ENCODE measurements at places on chromosomes 5 and 9.

DNA sequence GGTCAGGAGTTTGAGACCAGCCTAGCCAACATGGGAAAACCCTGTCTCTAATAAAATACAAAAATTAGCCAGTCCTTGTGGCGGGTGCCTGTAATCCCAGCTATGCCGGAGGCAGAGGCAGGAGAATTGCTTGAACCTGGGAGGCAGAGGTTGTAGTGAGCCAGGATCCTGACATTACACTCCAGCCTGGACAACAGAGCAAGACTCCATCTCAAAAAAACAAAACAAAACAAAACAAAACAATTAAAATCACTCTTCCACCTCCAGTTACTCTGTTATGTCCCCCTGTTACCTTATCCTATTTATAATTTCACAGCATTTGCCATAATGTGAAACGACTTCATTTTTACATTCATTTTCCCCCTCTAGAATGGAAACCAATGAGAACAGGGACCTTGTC is 54.4 kb downstream of the CXXC5 start:
- no peaks in the 10 kb centered on the region for H3K36me3 ChIP-seq
- peaks cover 62% of the 10 kb centered on the region for H3K4me1 ChIP-seq
- no peak for DNase-seq
- peak overlapping the region; percentile 10 for H3K27ac ChIP-seq
- peaks cover 12% of the 10 kb centered on the region for H3K27me3 ChIP-seq
- no peak overlapping the region for H3K4me3 ChIP-seq

GRCh38 chr5:159184858-159185381 is 24.4 kb downstream of the RNF145 start:
- H3K4me1 ChIP-seq, result peaks cover 4% of the 10 kb centered on the region
- no peak overlapping the region for H3K27ac ChIP-seq
- H3K36me3 ChIP-seq, result peaks cover 16% of the 10 kb centered on the region
- no peaks in the 10 kb centered on the region for H3K27me3 ChIP-seq

DNA sequence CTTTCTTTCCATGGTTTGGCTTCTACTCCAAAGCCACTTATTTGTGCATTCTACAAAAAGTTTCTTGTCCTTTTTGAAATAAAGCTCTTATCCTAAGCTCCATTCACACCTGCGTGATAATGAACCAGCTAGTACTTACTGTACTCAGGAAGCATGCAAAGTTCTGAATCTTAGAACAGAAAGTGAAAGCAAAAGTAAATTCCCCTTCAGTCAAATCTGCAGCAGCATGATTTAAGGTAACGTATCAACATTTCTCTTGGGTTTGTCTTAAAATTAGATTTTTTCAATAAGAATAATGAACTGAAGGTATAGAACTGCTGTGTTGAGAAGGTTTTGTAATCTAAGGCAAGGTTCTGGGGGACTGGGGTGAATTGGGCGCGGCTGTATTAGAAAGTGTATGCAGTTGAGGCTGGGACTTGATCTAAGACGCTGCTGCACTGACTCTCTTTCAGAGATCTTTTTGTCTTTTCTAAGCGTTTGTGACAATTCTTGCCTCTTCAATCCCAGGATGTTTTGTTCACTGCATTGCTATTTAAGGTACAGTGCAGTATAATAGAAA is at the start of gene ERAP2:
Gene ERAP2 (plus strand): TSS at position 209 of the 559 bp plus-strand sequence. CDS start 3,186 bp downstream, outside the sequence.
- no peak within 1 kb of the TSS for H3K27ac ChIP-seq

DNA sequence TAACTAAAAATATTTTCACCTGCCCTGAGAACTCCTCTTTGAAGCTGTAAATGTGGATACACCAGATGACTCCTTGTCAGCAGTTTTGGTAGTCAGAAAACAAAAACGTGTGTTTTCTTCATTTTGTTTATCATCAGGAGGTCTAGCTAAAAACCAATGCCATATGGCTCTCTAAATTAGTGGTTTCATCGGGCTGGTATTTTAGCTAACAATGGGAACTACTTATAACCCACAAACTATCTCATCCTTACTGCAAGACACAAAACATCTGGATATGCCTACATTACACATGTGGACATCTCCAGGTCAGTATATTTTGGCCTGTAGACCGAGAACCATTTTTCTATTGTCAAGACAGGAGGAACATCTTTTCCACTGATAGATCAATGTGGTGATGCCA is 56.2 kb downstream of the GAS1 start:
- no peak for DNase-seq
- no peaks in the 10 kb centered on the region for H3K36me3 ChIP-seq
- H3K27me3 ChIP-seq, result peaks cover 10% of the 10 kb centered on the region

DNA sequence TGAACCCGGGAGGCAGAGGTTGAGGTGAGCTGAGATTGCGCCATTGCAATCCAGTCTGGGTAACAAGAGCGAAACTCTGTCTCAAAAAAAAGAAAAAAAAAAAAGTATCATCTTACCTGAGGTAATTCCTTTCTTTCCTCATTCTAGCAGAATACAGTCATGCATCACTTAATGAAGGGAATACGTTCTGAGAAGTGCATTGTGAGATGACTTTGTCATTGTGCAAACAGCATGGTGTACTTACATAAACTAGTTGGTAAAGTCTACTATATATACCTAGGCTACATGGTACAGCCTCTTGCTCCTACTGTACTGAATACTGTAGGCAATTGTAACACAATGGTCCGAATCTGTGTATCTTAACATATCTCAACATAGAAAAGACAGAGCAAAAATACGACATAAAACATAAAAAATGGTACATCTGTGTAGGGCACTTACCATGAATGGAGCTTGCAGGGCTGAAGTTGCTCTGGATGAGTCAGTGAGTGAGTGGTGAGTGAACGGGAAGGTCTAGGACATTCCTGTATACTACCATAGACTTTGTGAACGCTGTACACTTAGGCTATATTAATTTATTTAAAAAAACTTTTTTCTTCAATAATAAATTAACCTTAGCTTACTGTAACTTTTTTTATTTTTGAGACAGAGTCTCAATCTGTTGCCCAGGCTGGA is 100.4 kb downstream of the GLDC start:
- H3K36me3 ChIP-seq, result peaks cover 45% of the 10 kb centered on the region
- H3K4me1 ChIP-seq, result no peaks in the 10 kb centered on the region

DNA sequence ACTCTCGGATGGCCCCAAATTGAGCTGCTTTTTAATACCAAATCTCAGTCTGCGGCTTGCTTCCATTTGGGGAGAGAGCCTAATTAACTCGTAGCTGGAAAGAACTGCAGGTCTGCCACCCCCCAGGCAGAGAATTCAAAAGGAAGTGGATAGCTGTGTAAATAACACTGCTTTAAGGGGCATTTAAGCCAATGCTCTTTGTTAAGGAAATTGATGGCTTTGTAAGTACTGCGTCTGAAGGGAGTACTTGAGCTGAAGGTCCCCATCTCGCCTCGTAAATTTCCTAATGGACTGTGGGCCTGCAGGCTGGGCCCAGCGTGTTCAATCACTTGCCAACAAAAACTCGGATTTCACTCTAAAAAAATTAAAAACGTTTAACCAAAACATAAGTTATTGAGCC is 132.7 kb downstream of the PAPPA start:
- H3K4me3 ChIP-seq, result peak overlapping the region; percentile 49
- peaks cover 90% of the 10 kb centered on the region for H3K27me3 ChIP-seq
- H3K36me3 ChIP-seq, result no peaks in the 10 kb centered on the region
- H3K27ac ChIP-seq, result no peak overlapping the region

GRCh38 chr9:99189887-99190596 is 31.7 kb downstream of the ALG2 start:
- peaks cover 2% of the 10 kb centered on the region for H3K27me3 ChIP-seq
- H3K36me3 ChIP-seq, result no peaks in the 10 kb centered on the region
- H3K4me1 ChIP-seq, result peaks cover 7% of the 10 kb centered on the region

DNA sequence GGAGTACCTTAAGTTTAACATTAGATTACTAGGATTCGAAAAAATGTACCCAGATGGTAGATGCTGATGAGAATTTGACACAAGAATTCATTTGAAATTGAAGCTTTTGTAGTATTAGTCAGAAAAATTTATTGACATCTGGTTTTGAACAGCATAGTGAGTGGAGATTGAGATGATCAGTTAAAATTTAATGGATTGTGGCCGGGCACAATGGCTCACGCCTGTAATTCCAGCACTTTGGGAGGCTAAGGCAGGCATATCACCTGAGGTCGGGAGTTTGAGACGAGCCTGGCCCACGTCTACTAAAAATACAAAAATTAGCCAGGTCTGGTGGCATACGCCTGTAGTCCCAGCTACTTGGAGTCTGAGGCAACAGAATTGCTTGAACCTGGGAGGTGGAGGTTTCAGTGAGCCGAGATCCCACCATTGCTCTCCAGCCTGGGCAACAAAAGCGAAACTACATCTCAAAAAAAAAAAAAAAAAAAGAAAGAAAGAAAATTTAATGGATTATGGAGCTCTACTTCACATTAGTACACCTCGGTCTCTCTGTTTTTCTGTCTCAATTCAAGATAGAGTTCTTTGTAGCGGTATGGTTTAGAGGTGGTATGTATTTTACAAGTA is 21.0 kb downstream of the NDFIP1 start:
- 0 out of 2 replicates have a peak overlapping the region, but pooled peaks have one; percentile 14 for H3K27ac ChIP-seq
- no peaks in the 10 kb centered on the region for H3K27me3 ChIP-seq
- H3K4me1 ChIP-seq, result peaks cover 20% of the 10 kb centered on the region
- H3K36me3 ChIP-seq, result peaks cover 8% of the 10 kb centered on the region
- no peak overlapping the region for H3K4me3 ChIP-seq

DNA sequence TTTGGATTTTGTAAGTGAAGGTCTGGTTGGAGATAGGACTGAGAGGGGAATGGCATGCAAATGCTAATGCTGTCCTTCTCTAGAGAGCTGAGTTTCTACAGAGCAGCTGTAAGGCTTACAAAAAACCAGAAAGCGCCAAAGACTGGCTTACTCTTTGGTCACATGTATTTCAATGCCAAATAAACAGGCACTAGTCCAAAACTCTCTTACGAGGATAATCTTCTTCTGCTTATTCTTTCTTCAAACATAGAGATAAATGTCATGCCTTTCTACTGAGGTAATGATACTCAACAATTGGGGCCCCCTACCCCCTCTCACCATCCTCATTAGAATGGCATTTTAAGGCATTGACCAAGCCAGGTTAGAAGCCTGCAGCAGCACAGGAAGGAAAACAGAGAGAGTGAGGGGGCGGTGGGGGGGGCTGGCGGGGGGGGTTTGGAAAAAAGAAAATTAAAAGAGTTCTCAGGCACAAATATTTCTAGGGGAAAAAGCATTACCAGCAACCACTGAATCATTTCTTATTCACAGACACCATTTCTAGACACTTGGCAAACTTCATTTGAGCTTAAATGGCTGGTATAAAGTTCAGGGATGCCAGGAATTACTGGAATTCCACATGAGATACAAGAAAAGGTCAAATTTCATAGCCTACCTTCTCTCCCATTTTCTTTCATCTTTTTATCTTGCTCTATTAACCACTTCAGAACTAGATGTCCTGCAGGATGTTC is 34.0 kb downstream of the PUM3 start:
- no peak for DNase-seq
- H3K4me3 ChIP-seq, result peak overlapping the region; percentile 43
- peaks cover 64% of the 10 kb centered on the region for H3K4me1 ChIP-seq
- H3K27ac ChIP-seq, result peak overlapping the region; percentile 97
- H3K36me3 ChIP-seq, result peaks cover 38% of the 10 kb centered on the region

DNA sequence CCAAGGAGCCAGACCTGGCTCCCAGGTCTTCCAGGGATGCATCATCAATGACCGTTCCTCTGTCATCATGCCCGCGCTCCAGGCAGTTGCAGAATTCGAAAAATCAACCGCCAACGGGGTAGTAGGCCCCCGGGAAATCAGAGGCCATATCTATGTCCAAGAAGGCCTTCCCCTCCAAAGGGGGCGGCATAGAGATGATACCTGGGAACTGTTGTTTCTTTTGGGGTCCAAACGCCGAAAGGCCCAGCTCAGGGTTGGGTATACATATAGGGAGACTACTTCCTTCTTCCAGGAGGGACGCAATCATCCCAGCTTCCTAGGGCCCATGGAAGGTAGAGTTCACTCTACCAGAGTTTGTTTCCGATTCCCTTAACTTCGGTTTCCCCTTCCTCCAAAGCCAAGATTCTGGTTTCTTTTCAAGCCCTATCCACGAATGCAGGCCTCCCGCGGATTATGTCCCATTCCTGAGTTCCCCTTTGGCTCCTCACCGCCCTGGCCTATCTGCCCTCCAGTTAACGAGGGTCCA is 754 bp downstream of the DCAF12 start:
- no peaks in the 10 kb centered on the region for H3K27me3 ChIP-seq
- H3K4me3 ChIP-seq, result peak overlapping the region; percentile 96
- peak; percentile 16 for DNase-seq
- peaks cover 33% of the 10 kb centered on the region for H3K36me3 ChIP-seq

DNA sequence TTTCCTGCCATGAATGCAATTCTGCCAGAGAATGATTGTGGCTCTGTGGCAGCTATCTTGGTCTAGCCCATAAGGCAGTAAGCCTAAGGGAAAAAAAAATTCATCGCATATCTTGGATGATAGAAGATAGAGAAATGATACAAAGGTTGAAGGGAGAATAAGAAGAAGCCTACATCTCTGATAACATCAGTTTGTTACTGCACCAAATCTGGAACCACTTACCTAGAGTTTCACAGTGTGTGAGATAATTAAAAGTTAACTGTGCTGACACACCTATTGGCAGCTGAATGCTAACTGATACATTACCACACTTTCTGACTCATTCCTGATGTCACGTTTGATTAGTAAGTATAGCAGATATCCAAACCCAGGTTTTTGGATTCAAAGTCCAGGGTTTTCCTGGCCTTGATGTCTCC is 91.6 kb upstream of the TAF11L2 start:
- no peak for DNase-seq
- H3K27me3 ChIP-seq, result peaks cover 44% of the 10 kb centered on the region
- H3K4me3 ChIP-seq, result no peak overlapping the region
- no peak overlapping the region for H3K27ac ChIP-seq
- peaks cover 36% of the 10 kb centered on the region for H3K4me1 ChIP-seq

DNA sequence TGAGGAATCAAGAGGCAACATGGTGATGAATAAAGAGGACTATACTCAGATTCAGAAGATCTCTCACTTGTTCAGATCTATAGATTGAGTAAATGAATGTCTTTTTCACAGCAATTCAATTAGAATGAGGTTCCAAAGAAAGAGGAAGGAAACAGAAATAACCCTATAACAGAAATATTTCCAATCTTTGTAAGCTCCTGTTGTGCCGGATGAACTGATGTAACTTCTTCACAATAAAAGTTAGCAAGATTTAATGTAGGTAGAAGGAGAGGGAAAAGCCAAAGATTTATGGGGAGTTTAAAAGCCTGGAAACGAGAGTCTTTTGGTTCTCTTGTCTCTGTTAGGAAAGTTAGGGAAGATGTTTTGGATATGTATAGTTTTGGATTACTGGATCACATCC is 92.1 kb downstream of the PBX3 start:
- no peaks in the 10 kb centered on the region for H3K27me3 ChIP-seq
- H3K36me3 ChIP-seq, result no peaks in the 10 kb centered on the region
- H3K4me3 ChIP-seq, result no peak overlapping the region
- peaks cover 35% of the 10 kb centered on the region for H3K4me1 ChIP-seq
- DNase-seq, result no peak

- peaks cover 6% of the 10 kb centered on the region for H3K36me3 ChIP-seq
- DNase-seq, result peak; percentile 55
- peaks cover 30% of the 10 kb centered on the region for H3K4me1 ChIP-seq
- H3K27me3 ChIP-seq, result peaks cover 72% of the 10 kb centered on the region
Observed at GRCh38 chr5:181204826-181205760, at the start of gene TRIM7. TSS of gene TRIM7 (minus strand) at chr5:181205196. CDS start at chr5:181205110, 86 bp downstream.

DNA sequence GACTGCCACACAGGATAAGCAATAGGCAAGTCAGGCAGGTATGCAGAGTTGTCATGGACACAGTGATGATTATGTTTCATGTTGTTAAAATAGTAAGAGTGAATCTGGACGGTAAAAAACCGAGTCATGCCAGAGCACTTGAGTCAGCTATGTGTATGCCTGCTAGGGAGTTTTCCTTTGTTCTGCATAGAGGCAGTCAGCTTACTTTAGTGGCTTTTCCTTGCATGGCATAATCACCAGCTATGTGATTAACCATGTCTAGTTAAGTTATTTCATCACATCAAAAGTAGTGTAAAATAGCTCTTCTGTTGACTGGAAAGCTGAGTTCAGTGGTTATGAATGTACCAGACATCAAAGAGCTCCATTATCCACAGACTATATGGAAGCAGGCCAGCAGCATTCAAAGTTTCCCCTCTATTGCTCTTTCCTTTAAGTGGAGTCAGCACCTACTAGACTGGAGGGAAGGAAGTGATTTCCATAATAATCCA is 989.8 kb downstream of the TLE1 start:
- peaks cover 2% of the 10 kb centered on the region for H3K27me3 ChIP-seq
- no peak overlapping the region for H3K27ac ChIP-seq
- DNase-seq, result no peak
